ENCODE measurements at places on chromosomes 4 and X. TPM values are rescaled to one million over a fixed set of nuclear protein-coding genes. Genes with fewer than 3 reads are reported as not detected.

Gene PFKFB1
- under 0.01 TPM for total RNA-seq

Gene LETM1
- total RNA-seq = 70.2 TPM

Gene TMEM150C
- total RNA-seq = 3.3 TPM

Gene TSR2
- total RNA-seq = 11.8 TPM

- DNase-seq = no peak
These were observed 56.0 kb downstream of the ACOX3 start for GRCh38 chr4:8384397-8385060.

DNA sequence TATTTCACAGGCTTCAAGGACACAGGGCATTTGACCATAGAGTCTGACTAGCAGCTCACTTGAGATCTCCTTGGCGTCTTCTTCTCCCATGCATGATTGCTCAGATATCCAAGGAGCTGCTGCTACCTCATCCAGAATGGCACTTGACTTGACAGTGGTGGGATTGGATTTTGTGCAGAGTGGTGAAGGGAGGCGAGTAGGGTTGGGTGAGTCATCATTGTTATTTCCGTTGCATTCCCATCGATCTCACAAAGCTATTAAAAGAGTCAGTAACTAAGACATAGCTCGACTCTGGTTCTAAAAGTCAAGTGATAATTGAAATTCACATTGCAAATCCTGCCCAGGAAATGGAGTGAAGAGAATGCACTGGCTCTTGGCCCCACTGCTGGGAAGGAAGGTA lies 27.7 kb downstream of the NHSL2 start:
- no peak for DNase-seq

Gene FGG
- total RNA-seq = not detected

Gene EGFL6
- not detected for total RNA-seq

Gene NAP1L3
- 0.44 TPM for total RNA-seq

Gene FAM184B
- not detected for total RNA-seq

DNA sequence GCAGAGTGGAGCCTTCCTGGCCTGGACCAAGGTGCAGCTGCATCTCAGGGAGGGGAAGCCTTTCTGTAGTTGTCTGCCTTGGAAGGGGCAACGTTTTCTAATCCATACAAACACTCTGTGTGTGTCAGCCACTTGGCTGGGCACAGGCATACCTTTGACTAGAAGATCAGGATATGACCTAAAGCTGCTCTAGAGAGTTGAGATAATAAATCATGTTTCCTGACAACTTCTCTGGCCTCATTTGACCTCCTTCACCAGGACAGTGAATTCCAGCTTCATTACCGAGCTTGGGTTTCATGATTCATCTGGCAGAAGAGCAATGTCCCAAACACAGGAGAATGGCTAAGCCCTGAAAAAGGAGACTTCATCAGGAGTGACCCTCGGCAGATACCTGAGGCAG lies 89.6 kb upstream of the KIT start:
- peak; percentile 72 for DNase-seq

- no peak for DNase-seq
These were observed 146.7 kb downstream of the PCDH7 start for GRCh38 chr4:30866907-30867306.

Gene PDE6B
- 7.5 TPM for total RNA-seq

Gene CXorf49B
- not detected for total RNA-seq

Gene FGF13
- total RNA-seq = 46.0 TPM

Gene HSPA4L
- total RNA-seq = 0.99 TPM

GRCh38 chr4:188328966-188329365 lies 189.7 kb downstream of the TRIML1 start:
- no peak for DNase-seq

DNA sequence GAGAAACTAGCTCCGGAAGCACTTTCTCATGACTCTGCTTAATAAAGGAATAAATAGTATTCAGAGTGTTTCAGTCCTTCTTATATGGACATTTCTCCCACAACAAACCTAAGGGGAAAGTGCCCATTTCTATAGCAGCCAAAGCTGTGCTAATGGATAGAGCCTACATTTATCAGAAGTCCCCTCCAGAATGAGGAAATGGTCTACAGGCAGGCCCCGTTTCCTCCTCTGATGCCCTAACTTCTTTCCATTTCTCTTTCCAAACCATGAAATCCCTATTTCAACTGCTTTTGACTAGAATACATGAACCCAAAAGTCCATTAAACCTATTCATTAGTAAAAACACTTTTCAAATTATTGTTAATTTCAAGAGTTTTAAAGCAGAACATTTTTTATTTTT lies 4.5 kb downstream of the ACSL1 start:
- DNase-seq = no peak

Gene REPS2
- total RNA-seq = 5.2 TPM

Gene PHKA1
- total RNA-seq = 3.9 TPM

- DNase-seq = no peak
These were observed 143.1 kb downstream of the TRAM1L1 start for GRCh38 chr4:116942315-116942714.

Gene CYBB
- total RNA-seq = not detected

DNA sequence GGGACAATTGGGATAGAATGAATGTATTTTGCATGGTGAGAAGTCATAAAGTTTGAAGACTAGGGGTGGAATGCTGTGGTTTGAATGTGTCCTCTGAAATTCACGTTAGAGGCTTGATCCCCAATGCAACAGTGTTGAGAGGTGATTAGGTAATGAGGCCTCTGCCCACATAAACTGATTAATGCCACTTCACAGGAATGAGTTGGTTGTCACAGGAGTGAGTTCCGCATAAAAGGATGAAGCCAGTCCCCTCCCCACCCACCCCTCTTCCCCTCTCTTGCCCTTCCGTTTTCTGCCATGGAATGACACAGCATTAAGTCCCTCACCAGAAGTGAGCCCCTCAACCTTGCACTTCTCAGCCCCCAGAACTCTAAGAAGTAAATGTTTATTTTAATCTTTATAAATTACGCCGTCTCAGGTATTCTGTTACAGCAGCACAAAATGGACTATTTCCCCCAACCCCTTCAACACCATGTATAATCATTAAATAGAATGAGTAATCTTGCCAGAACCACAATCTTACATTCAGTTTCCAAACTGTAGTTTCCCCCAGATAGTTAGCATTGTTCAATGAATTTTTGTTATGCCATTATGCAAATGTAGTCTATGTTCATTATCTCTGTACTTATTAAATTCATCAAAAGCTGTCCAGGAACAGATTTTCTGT lies 5.5 kb upstream of the MMAA start:
- no peak for DNase-seq

- no peak for DNase-seq
These were observed 34.9 kb upstream of the UGT8 start for GRCh38 chr4:114563536-114564315.

- DNase-seq = no peak
These were observed 213.6 kb upstream of the VEGFC start for GRCh38 chr4:177006331-177006730.

Gene CNGA1
- total RNA-seq = not detected

DNA sequence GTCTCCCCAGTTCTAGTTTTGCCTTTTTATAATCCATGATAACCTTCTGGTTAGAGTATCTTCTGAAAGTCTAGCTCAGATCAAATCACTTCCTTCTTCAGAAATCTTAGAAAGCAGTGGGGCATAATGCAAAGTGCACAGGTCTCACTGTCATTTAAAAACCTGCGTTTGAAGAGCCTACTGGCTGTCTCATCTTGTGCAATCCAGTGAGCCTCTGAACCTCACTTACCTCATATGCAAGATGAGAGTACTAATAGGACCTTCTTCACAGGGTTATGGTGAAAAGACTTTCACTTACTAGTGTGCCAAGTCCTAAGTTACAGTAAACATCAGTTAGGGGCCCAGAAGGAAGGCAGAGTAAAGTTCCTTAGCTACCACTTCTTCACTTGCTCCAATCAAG lies 131.4 kb downstream of the ENOX2 start:
- DNase-seq = no peak

- DNase-seq = no peak
These were observed 41.0 kb downstream of the ACSL1 start for GRCh38 chr4:184784628-184785257.

DNA sequence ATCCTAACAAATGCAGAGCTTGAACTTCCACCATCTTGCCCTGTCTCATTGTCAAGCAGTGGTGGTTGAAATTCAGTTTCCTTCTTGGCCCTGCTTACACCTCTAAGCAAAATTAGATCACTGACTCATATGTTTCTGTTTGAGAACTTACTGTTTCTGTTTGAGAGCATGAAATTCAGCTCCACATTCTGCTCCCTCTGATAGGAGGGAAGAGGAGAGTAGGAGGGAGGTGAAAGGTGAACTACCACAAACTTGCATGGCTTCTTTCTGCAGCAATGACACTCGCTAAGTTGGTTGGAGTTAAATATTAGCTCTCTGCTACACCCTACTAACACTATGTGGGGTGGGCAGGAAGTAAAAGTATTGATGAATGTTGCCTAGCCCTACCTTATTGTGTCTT lies 117.8 kb upstream of the EDA2R start:
- DNase-seq = no peak

Gene VCX
- not detected for total RNA-seq

GRCh38 chr4:154740462-154740861 lies 3.3 kb upstream of the LRAT start:
- DNase-seq = no peak

- no peak for DNase-seq
These were observed 122.3 kb downstream of the MID1IP1 start for GRCh38 chrX:38923451-38923969.

- DNase-seq = no peak
These were observed 33.6 kb upstream of the TAPT1 start for GRCh38 chr4:16259889-16260246.

GRCh38 chrX:133810925-133811324 lies 174.5 kb downstream of the GPC3 start:
- no peak for DNase-seq

GRCh38 chrX:109920325-109920724 lies 82.6 kb upstream of the TMEM164 start:
- DNase-seq = no peak

Measured in lung microvascular endothelial cell (primary cell).